ENCODE measurements at places on chromosomes 13 and 19.

DNA sequence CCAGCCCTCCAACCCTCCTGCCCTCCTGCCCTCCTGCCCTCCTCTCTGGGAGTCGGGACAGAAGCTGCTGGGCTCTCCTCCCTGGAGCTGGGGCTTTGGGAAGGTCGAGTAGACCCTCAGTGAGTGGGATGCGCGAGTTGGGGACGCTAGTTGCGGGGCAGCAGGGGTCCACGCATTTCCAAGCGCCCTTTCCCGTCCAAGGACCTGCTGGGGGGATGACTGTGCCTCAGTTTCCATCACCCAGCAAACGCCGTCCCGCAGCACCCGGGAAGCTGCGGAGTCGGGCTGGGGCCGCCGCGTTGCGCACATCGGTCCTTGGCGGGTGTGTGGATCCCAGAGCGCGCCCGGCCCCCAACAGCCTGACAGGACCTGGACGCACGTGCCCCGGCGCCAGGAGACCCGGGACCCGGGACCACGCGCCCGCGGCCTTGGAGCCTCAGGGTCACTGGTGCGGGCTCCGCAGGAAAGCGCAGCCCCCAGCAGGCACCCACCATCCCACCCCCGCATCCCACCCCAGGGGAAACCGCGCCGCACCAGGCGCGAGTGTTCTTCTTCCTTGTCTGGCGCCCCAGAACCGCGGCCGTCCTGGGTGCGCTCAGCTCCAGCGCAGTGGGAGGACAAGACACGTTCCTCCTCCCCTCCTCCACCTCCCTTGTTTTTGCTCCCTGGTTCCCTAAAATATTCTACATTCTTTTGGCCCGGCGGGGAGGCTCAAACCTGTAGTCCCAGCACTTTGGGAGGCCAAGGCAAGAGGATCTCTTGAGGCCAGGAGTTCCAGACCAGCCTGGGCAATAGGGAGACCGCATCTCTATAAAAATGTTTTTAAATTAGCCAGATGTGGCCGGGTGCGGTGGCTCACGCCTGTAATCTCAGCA lies 9.2 kb downstream of the ONECUT3 start:
- no peak for DNase-seq

DNA sequence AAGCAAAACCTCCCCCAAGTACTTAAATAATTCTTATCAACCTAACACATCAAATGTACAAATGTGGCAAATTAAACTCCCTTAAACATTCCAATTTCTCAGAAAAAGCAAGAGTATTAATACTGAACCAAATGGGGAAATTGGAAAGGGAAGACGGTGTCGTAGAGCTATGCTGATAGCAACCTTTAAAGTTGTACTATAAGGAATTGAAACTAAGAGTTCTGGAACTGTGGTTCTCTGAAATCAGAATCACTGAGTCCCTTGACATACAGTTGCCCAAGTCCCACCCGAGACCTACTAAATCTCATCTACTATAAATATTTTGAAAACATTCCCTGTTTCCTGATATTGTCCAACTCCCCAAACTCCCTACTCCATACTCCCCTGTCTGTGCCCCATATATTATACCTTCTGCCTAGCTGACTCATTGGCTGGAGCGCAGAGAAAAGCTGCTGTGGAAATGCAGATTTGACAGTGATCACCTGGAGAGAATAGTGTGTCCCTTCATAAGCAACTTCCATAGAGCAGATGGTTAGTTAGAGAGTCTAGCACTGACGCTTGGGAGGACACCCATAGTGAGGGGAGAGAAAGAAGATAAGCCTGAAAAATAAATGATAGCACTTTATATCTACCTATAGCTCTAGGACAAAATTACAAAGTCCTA lies 51.4 kb upstream of the ITM2B start:
- DNase-seq, result no peak

GRCh38 chr13:109728791-109729731 lies 57.3 kb downstream of the IRS2 start:
- DNase-seq, result no peak

- no peak for DNase-seq
These were observed 93.0 kb upstream of the TEX29 start for GRCh38 chr13:111227405-111227804.

DNA sequence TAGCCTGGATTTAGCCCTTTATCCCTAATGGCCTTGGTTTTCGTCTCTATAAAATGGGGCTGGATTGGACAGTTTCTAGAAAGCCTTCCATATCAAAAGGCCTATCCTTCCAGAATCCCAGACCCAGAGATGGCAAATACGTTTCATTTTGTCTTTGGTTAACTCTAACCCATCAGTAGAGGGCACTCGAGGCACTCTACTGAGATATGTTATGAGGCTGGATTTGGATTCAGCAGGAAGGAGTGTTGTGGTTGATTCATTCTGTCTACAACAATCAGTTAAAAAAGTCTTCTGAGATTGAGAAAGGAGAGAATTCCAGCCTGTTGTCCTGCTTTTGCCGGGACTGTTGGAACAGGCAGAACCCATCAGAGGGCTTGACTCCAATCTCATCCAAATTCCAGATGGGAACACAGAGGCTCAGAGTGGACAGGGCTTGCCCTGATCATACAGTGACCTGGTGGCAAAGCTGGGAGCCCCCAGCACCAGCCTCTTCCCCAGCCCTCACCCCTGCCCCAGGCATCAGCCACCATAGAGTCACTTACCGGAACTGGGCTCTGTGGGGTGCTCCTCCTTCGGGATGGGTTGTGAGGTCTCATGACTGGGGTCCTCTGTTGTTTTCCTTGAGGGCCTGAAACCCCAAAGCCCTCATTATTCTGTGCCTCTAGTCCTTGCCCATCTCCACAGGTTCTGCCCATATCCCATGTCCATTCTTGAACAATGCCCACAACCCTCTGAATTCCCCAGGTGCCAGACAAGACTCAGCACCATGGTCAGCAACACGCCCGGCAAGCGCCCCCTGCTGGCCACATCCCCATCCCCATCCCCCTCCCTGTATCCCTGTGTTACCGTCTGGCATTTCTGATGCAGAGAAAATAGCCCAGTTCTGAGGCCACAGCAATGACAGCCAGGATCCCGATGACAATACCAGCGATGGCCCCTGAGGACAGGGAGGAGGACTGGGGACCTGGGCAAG lies 12.3 kb upstream of the ZNF180 start:
- DNase-seq, result no peak

DNA sequence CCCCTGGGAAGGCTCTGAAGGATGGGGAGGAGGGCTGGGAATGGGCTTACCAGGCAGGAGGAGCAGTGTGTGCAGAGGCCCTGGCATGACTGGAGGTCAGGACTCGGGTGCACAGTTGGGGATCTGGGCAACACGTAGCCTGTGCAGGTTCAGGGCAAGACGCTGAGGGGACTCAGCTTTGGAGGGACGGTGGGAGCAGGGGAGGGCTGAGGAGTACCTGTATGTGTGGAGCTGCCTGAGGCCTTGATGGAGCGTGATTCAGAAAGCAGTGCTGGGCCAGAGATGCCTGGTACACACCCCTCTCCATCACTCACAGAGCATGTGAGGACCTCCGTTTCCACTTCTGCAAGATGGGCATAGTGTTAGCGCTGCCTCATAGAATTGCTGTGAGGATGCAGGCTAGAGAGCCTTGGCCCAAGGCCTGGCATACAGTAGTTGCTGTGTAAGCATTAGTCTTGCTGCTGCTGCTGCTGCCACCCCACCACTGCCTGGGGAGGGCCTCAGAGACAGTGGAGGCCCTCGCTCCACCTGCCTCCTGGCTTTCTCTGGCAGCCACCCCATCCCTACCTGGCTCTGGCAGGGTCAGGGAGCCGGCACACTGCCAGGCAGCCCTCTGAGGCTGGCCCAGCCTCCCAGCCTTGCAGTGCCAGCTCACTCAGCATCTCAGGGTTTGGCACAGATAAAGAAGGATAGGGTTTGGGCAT lies 2.4 kb downstream of the PAK4 start:
- no peak for DNase-seq

DNA sequence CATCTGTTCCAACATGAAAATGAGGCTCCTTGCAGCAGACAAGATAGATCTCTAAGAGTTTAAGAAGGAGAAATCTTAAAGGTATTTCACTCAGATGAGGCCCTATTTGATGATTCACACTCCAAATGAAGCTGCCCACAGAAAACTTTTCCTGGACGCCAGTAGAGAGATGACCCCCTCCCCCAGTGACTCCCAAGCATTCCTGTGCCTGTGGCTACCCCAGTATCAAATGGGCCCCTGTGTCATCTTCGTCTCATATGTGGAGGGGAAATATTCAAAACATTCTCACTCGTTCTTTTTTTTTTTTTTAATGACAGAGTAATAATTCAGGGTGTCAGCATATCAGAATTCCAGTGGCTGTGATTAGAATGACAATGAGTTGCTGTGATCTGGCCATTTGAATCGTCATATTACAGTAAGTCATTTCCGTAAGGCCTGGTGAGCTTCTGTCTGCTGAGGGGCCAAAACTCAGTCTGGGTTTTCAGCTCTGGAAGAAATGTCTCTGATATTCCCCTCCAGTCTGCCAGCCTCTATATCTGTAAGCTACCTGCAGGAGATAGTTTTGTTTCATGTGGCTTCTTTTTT lies 194.7 kb downstream of the URI1 start:
- no peak for DNase-seq
